T-cell (primary cell): ENCODE measurements at places on chromosomes 16 and 17.

DNA sequence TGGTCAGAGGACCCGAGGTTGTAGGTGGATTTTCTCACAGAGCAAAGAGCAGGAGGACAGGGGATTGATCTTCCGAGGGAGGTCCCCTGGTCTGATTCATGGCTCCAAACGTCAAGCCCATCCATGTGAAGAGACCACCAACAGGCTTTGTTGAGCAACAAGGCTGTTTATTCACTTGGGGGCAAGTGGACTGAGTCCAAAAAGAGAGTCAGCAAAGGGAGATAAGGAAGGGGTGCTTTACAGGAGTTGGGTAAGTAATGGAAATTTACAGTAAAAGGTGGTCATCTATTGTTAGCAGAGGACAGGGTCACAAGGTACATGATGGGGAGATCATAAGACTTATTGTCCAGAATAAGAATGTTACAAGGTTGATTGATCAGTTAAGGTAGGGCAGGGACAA lies 2285.8 kb downstream of the TP53TG3F start:
- no peak for DNase-seq

DNA sequence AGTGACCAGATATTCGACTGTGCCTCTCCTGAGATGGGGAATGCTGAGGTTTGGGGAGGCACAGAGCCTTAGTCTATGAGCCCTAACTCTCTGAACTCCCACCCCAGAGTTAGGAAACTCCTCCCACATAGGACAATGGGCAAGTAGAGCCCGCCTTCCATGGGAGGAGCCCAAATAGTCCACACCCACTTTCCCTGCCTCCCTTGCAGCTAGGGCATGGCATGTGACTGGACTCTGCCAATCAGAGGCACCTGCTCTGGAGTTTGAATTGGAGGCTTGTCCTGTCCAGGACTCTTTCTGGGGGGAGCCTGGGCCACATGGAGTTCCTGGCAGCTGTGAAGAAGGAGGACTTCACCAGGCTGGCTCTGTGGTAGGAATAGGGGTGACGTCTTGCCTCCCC lies 48.4 kb downstream of the SOCS1 start:
- no peak for DNase-seq

- no peak for DNase-seq
Measured at GRCh38 chr16:8882041-8882617, at the start of gene LITAFD. Gene LITAFD, plus strand, starts transcription at chr16:8882351. Its CDS starts 2,005 bp downstream, at chr16:8884356.

GRCh38 chr16:58195771-58196170 lies 2.1 kb downstream of the CSNK2A2 start:
- DNase-seq, result no peak

GRCh38 chr17:19787733-19788357 lies 39.7 kb upstream of the ALDH3A1 start:
- DNase-seq, result no peak

- DNase-seq, result no peak
Measured at GRCh38 chr16:48535369-48535787, 74.6 kb downstream of the N4BP1 start.

- DNase-seq, result no peak
Measured at GRCh38 chr16:14280541-14280940, 209.4 kb downstream of the MRTFB start.
